ENCODE measurements at places on chromosomes 5 and 9.

GRCh38 chr5:163841-164240 lies 27.5 kb upstream of the LRRC14B start:
- DNase-seq: no peak

DNA sequence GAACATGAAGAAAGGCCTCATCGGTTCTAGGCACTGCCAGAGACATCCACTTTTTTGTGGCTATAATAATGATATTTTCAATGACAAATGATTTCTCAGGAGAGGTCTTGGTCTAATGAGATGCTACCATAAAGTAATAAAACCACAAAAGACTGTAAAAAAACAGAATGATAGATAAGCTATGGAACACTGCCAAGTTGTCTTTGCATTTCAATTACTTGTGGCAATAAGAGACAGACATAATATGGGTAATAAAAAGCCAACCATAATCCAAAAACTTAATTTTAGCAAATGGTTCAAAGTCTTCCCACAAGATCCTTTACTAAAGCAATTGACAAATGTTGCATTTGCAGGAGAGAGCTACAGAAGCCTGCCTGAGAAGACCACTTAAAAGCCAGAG lies 292.5 kb downstream of the ATPSCKMT start:
- no peak for DNase-seq

DNA sequence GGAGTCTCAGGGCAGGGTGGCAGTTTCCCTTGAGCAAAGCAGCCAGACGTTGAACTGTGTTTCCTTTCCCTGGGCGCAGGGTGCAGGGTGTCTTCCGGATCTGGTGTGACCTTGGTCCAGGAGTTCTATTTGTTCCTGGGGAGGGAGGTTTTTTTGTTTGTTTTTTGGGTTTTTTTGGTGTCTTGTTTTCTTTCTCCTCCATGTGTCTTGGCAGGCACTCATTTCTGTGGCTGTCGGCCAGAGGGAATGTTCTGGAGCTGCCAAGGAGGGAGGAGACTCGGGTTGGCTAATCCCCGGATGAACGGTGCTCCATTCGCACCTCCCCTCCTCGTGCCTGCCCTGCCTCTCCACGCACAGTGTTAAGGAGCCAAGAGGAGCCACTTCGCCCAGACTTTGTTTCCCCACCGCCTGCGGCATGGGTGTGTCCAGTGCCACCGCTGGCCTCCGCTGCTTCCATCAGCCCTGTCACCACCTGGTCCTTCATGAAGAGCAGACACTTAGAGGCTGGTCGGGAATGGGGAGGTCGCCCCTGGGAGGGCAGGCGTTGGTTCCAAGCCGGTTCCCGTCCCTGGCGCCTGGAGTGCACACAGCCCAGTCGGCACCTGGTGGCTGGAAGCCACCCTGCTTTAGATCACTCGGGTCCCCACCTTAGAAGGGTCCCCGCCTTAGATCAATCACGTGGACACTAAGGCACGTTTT lies 3.5 kb upstream of the PHYHD1 start:
- peak; percentile 87 for DNase-seq

DNA sequence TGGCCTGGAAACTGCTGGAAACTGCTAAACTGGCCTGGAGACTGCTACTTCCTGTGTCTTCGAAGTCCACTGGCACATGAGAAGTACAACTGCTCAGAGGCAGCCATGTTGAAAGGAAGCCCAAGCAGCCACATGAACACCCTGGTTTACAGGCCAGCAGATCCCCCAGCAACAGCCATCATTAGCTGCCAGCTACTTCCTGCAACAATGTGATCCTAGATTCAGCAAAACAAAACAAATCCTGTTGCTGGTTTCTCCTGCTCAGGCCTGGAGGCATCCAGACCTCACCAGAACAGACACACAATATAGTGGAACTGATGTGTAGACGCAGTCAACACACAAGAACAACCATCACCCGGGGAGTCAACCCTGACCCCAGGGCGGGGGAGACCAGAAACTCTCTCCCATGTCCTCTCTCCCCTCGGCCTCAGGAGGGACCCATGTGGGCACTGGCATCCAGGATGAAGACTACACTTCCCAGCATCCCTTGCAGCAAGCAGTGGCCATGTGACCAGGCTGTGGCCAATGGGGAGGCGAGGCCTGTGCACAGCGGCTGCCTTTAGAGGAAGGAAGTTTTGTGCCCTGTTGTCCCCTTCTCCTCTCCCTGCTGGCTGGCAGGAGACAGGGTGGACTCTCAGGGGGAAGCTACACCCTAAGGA lies 9.2 kb upstream of the LCN15 start:
- DNase-seq: peak; percentile 42

DNA sequence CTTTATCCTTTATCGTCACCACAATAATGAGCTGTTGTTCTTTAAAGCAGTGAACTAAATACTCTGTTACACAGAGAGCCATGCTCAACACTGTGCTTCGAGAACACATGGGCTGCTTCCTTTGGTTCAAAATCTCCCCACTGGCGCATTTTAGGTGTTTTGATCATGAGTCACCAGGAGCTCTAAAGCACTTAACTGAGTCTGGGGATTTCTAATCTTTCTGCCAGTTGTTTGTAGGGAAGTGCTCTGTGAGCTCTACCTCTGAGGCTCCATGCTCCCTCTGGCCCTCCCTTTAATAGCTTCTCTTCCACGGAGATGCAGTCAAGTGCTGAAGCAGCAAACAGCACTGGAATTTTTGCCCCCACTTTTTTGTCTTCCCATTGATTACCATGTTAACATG lies 17.0 kb downstream of the ERAP2 start:
- peak; percentile 91 for DNase-seq
